Stimulated activated CD4-positive, alpha-beta T cell treated with anti-CD3 and anti-CD28 coated beads, Interleukin-1b, Interleukin-23, amount 100 ng/mL, for 1 hour (primary cell): ENCODE measurements at places on chromosomes 4 and X.

GRCh38 chr4:793093-793861 lies 32.7 kb downstream of the CPLX1 start:
- DNase-seq, result no peak

DNA sequence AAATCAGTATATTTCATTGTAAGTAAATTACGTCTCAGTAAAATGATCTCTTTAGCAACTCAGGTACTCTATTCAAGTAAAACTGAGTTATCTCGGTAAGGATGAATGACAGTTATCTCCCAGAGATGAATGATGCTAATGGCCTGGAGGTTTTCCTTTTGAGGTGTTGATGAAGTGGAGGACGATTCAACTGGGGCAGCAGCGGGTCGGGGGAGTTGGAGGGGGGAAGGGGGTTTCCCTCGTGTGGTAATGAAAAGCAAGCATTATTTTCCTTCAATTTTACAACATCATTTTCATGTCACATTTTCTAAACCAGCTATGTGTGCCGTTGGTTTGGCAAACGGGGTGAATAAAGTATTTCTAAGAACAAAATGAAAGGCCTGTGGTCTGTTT lies 92.4 kb upstream of the ATXN3L start:
- no peak for DNase-seq

DNA sequence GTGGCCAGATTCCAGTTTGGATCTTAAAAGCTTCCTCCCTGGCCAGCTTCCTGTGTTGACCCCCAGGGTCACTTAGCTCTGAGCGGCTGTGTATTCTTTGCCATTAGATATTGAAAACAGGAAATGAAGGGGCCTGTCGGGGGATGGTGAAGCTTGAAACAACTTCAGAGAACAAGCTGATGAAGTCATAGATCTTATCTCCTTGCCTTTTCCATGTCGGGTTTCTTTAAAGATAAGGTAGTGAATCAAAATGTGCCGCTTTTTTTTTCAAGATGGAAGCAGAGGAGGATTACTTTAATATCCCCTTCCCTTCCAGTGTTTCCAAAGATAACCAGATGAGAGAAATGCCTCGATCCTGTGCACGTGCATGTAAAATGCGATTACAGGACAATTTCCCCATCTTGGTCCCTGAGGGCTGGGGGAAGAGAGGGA lies 508.5 kb downstream of the MID1IP1 start:
- no peak for DNase-seq

- DNase-seq, result no peak
Observed at GRCh38 chr4:37232315-37232714, 12.2 kb upstream of the NWD2 start.

DNA sequence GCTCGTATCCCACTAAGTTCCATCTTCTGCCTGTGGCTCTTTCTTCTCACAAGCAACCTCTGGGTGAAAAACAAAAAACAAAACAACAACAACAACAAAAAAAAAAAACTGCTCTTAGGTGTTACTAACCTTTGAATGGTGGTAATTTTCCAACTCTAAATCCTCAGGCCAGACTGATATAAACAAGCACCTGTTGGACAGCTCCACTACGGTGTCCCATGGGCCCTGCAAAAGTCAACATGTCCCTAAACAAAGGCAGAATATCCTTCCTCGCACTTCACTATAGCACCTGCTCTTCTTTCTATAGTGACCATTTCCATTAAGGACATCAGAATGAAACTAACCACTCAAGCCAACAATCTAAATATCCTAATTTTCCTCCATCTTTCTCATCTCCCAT lies 54.6 kb upstream of the PARM1 start:
- DNase-seq, result no peak

GRCh38 chrX:53990171-53990570 lies 54.1 kb downstream of the PHF8 start:
- no peak for DNase-seq

DNA sequence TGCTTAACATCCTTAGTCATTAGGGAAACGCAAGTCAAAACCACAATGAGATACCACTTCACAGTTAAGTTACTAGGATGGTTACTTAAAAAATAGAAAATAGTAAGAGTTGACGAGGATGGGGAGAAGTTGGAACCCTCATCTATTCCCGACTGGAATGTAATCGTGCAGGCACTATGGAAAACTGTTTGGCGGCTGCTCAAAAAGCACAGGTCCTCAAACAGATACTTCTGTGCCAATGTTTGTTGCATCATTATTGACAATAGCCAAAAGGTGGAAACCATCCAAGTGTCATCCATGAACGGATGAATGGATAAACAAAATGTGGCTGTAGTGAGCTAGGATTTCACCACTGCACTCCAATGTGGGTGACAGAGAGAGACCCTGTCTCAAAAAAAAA lies 11.7 kb downstream of the CTAG1B start:
- DNase-seq, result no peak

DNA sequence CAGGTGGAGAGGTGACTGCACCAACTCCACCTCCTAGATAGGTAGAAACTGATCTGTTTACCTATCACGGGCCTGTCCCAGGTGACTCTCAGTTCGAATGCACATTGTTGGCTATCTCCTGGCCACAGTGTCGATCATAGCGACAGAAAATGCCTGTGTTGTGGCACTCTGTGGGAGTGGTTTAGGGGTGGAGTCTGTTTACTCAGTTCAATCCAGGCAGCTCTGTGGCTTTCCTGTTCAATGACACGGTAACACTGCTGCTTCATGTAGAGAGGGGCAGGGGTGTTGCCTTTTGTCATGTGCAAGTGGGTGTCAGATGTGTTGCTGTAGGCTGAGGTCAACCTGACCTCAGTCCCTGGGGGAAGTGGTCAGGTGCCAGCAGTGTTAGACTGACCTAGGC lies 1602.4 kb downstream of the TECRL start:
- no peak for DNase-seq

DNA sequence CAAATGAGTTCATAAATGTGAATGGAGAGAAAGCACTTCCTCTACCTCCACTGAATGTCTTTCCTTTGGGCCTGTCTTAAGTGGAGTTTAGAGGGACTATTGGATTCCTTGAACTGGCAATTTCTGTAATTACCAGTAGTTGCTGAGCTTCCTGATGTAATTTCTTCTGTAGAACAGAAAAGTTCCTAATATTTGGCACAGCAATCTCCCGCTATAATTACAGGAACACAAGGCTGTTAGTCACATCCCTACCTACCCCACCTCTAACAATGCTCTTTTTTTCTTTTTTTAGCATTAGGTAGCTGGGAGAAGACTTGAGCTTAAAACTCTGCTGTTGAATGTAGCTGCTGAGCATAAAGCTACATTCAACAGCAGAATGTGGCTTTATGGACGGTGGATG lies 24.8 kb upstream of the RBPJ start:
- no peak for DNase-seq

- DNase-seq, result no peak
Observed at GRCh38 chr4:122758033-122758432, 25.5 kb downstream of the BBS12 start.

GRCh38 chr4:76339364-76339763 lies 32.8 kb downstream of the STBD1 start:
- no peak for DNase-seq

GRCh38 chrX:38732866-38733265 lies 68.4 kb upstream of the MID1IP1 start:
- DNase-seq, result no peak

DNA sequence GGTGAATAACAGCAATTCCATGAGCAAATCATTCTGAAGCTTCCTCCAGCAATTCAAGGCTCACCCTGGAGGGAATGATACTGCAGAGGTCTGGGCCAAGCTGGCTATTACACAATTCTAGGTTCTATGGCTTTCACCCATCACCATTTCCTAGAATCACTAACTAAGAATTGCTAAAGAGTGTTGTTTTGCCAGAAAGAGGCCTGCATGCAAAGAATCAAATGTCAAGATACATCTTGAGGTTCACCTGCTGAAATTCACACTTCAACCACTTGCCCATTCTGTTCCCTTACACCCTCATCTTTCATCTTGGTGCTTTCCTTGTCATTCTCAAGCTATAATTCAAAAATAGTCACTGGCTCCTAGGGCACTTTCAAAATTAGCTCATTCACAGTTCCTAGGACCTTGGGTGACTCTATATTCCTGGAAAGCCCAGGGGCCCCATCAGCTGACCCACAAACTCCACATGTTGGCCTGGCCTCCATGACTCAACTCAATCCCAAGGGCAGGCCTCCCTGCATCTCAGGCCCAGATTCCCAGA lies 7.0 kb downstream of the APBB2 start:
- no peak for DNase-seq

- no peak for DNase-seq
Observed at GRCh38 chrX:139196890-139197289, 333.6 kb upstream of the F9 start.

- no peak for DNase-seq
Observed at GRCh38 chrX:3532581-3533085, 180.8 kb downstream of the PRKX start.
